Activated CD8-positive, alpha-beta memory T cell treated with anti-CD3 and anti-CD28 coated beads for 1 hour (primary cell): ENCODE measurements at places on chromosomes 11 and 22.

DNA sequence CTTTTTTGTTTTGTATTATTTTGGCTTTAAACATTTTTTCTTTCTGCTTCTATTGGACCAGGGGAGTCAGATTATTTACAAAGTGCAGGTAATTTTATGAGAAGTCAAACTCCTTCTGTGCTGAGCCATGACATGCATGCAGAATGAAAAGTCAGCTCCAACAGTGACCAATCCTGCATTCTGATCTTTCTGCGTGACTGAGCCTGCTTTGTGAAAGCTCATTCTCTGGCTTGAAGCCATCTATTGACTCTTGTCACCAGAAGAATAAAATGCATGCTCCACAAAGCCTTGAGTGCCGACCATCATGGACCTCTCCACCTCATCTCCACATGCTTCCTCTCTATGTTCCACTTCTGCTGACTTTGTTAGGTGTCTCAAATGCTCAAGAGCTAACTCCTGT lies 50.2 kb downstream of the MIAT start:
- no peak for DNase-seq

- DNase-seq: no peak
Observed at GRCh38 chr11:62925308-62925707, 4.1 kb upstream of the CHRM1 start.

GRCh38 chr11:100575860-100576717 lies 111.0 kb upstream of the ARHGAP42 start:
- no peak for DNase-seq

DNA sequence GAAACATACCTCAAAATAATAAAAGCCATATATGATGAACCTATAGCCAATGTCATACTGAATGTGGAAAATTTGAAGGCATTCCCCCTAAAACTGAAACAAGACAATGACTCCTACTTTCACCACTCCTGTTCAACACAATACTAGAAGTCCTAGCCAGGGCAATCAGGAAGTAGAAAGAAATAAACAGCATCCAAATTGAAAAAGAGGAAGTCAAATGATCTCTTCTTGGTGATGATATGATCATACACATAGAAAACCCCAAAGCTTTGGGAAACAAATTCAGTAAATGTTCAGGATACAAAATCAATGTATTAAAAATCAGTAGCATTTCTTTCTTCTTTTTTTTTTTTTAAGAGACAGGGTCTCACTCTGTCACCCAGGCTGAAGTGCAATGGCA lies 109.9 kb downstream of the DLG2 start:
- DNase-seq: no peak

DNA sequence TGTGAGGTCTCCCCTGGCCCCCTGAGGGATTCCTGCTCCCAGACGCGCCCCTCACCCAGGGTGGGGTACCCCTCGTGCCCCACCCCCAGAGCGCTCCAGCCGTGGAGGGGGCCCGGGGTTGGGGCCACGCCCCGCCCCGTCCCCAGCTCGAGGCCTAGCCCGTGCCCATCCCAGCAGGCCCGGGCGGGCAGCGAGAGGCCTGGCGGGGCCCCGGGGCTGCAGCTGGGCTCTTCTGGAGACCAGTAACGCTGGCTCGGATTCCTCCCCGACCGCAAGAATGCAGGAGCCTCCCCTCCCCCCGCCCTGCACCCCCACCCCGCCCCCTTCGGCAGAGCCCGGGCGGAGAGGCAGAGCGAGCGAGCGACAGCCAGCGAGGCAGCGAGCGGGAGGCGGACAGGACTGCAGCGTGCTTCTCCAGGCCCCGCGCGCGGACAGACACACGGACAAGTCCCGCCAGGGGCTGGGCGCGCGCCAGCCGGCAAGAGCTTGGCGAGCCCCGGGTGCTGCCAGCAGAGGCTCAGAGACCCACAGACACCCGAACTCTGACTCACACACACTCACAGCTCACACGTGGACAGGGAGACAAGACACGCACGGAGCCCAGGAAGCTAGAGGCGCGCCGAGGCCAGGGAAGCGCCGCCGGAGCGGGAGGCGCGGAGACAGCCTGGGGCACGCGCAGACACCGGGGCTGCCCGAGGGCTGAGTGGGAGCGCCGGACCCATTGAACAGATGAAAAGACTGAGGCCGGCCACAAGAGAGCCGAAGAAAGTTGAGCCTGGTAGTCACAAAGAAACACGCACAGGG lies 15.2 kb downstream of the BCL9L start:
- no peak for DNase-seq

- DNase-seq: no peak
Observed at GRCh38 chr11:99742501-99742900, 721.8 kb downstream of the CNTN5 start.

DNA sequence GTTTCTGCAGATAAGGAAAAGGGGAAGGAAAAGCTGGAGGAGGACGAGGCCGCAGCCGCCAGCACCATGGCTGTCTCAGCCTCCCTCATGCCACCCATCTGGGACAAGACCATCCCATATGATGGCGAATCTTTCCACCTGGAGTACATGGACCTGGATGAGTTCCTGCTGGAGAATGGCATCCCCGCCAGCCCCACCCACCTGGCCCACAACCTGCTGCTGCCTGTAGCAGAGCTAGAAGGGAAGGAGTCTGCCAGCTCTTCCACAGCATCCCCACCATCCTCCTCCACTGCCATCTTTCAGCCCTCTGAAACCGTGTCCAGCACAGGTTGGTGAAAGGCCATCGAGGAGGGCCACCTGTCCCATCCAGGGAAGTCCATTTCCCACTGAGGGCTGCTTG lies 5.6 kb downstream of the TEF start:
- DNase-seq: no peak

DNA sequence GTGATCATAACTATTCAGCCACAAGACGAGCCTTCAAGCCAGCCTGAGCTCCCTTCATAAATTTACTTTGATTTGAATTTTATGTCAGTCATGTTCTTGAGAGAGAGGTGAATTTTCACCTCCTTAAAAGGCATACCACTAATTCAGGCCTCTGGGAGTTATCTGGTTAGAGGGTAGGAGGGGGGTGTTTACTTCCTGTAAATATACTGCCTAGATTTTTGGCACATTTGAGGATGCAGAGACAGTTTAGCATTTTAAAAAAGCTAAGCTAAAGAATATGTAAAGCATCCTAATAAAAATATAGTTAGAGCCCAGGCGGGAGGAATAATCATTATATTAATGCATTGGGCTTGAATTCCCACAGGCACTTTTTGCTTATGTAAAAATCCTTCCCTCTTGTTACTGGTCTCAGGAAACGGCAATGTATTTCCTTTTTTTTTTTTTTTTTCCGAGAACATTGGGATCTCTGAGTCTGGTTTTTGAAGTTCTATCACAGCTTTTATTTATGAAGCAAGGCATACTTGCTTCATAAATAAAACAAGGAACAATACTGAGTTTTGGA lies 116.5 kb downstream of the CSNK2A3 start:
- no peak for DNase-seq

- no peak for DNase-seq
Observed at GRCh38 chr22:46752286-46752987, 10.0 kb upstream of the TBC1D22A start.

- no peak for DNase-seq
Observed at GRCh38 chr11:85021058-85021457, 606.1 kb downstream of the DLG2 start.

DNA sequence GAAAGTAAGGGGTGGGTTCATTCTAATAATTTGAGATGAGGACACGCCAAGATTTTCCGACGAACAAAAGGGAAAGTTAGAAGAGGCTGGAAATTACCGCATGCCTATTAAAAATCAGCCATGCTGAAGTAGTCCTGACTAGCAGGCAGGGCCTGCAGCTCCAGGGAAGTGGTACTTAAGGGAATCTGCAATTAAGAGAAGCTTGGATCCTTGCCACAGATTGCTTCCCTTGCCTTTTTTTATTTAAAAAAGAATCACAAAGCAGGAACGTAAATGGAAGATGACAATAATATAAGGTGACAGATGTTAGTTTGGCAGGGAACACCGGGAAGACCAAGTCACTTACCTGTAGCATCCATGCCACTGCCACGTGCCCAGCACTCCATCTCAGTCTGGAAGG lies 359.3 kb downstream of the CADM1 start:
- DNase-seq: no peak

- no peak for DNase-seq
Observed at GRCh38 chr22:49699928-49700498, 127.7 kb downstream of the BRD1 start.

DNA sequence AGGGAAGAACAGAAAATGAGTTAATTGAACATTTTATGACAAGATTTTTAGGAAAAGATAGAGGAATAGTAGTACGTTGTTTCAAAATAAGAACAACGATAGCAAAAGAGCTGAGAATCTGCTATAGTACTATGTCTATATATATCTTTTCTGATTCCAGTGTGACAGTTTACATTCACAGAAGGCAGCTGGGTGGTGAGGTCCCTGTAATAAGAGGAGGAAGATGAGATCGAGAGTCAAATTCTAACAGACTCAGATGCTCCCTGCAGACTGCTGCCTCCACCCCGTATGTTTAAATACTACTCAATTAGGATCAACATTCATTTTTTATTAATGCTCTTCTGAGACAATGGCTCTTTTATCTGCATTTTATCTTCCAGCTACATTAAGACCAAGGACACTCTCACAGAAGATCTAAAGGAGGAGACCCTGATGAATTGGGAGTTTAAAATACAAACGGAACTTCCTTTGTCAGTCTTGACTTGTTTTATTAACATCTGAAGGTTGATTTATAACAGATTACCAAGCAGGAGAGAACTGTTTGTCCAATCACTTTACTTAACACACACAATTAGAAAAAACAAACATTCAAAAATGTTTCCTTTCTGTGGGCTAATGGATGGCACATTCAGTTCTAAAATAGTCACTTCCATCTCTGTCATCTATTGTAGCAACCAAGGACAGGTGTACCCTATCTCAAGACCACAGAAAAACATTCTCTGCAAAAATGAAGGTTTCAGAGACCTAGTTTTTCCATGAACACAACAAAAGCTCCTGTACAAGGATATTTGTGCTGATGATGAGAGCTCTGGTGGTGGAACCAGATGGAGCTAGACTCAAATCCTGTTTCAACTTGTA lies 240.2 kb downstream of the CADM1 start:
- DNase-seq: no peak

DNA sequence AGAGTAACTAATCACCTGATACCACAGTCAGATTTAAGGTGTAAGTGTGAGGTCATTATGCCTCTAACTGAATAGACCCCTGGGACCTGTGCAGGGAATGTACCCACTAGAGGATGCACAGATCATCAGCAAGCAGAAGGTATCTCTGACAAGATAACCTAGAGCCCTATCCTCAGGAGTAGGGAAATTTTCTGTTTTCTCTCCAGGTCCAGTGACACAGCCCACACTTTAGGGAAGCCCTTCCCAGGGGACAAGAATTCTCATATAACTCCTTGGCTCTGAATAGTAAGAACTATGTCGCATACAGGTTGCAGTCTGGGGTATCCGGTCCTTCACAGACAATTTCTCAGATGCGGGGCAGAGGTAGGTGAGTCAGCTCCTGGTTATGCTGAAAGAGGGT lies at the start of gene OR52E5:
OR52E5 (plus strand) TSS at position 301 of the 400 bp plus-strand sequence. CDS start 7,569 bp downstream, outside the sequence.
- no peak for DNase-seq

- peak; percentile 24 for DNase-seq
Observed at GRCh38 chr22:40116496-40117200, 61.1 kb upstream of the TNRC6B start.

- DNase-seq: no peak
Observed at GRCh38 chr11:13183826-13184196, 93.8 kb upstream of the BMAL1 start.

GRCh38 chr22:37242395-37242918 lies 1.6 kb downstream of the RAC2 start:
- peak; percentile 85 for DNase-seq

DNA sequence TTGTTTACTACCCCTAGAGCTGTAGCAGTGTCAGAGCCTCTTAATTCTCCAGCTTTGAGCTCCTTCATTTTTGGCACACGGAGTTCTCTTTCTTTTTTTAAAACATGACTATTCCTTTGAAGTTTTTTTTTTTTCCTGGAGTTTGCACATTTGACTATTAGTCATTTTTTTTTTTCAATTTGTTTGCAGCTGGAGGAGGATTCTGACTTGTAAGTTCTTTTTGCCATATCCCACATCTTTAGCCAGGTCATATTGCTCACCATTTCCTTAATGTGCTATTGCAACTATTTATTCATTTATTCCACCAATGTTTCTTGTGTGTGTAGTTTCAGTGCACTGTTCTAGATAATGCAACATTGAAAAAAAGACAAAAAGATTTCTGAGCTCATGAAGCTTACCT lies 166.3 kb upstream of the ARHGAP20 start:
- DNase-seq: no peak

GRCh38 chr11:18173225-18173866 lies 709 bp downstream of the MRGPRX4 start:
- DNase-seq: no peak

DNA sequence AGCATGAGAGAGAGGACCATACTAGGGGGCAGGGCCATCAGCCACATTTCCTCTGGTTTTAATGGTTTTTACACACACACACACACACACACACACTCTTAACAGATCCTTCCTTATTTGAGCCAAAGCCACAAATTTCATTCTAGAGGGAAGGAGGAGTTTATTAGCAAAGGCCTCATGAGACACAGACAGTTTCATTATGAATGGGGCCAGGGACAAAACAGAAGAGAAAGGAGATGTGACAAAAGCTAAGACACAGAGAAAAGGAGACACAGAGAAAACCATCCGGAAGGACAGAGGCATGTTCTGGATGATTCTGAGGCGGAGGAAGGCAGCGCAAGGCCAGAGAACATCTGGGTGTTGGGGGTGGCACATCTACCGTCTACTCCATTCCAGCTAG lies 32.2 kb upstream of the ARFGAP3 start:
- DNase-seq: no peak

DNA sequence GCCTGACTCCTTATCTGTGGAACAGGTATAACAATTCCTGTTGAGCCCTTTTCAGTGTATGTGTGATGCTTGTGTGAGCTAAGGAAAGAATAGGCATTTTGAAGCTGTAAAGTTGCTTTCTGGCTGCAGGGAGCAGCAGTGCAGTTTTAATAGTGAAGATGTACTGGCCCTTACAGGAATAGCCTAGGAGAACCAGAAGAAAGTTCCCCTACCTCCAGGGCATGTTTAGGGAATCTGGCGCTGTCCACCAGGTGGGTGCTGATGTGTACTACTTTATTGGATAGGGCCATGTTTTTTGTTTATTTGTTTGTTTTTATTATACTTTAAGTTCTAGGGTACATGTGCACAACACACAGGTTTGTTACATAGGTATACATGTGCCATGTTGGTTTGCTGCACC lies 11.5 kb downstream of the BMAL1 start:
- DNase-seq: no peak

DNA sequence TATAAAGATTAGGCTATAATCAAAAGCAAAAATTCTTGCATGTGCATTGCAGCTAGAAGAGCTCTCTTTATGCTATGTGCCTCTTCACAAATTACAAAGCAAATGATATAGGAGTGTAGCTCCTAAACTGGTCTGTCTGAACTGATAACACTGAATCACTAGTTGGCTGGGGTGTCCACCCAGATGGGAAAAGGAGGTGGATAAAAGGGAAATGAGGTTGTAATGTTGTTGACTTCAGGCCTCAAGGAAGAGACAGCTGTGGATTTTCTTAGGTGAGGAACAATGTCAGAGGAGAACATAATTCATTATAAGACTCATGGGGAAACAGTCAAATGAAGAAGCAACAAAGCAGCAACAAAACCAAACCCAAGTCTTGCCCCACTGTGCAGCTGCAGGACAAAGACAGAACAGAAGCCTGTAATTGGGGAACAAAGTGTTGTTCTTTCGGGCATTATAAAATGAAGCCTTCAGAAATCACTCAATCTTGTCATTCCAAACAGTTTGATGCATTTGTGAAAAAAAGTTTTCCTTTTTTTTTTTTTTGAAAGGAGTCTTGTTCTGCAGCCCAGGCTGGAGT lies 130.1 kb upstream of the DDI1 start:
- DNase-seq: no peak
